ENCODE measurements at places on chromosomes 7 and 10.

DNA sequence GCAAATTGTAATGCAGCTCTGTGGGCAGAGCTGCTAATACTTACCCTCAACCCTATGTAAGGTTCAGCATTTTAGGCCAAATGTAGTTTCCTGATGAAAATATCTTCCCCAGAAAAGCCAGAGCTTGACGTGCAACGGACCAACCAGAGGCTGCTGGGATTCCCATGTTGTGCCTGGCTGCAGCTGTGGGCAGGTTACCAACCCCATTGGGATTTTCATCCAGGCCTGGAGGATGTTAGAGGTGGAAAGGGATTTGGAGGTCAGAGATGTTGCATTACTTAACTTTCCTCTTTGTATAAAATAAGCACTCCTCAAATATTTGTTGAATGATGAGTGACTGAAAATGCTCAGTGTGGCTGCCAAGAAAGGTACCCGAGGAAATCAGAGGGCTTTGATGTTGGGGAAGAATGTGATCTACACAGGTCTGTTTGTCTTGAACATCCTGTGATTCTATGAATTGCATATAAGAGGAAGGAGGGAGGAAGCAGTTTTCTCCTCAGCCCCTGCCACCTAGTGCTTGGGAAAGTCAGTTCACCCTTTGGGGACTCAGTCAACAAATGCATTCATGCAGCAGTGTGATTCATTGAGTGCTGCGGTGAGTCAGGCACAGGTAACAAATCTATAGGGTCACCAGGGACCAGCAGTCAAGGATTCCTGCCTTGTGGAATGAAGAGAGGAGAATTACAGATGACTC lies 487.2 kb downstream of the RPS24 start:
- no peak for DNase-seq

DNA sequence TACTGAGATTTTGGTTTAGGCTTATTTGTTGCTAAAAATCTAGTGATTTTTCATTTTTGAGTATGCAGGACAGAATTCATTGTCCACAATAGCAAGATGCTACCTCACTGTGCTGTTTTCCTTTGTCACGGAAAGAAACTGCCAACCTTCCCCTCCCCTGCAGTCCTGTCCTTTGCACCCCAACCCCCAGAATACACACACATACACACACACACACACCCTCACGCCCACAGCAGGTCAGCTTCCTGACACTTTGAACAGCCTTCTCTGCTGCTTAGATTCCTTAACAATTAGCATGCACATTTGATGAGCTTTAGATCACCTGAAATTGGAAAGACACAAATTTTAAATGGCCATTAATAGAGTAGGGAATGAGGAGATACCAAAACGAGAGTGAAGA lies 32.1 kb downstream of the ARMC3 start:
- no peak for DNase-seq

GRCh38 chr10:110430340-110431273 lies 67.1 kb upstream of the DUSP5 start:
- no peak for DNase-seq

GRCh38 chr7:4683043-4683883 lies 1.2 kb downstream of the FOXK1 start:
- DNase-seq: no peak

Data from amniotic stem cell (primary cell).